ENCODE measurements at places on chromosomes 7 and 10. TPM values are rescaled to one million over a fixed set of nuclear protein-coding genes. Genes with fewer than 3 reads are reported as not detected.

The UNCX gene
- total RNA-seq: not detected

GRCh38 chr10:106819490-106819889 lies 345.0 kb downstream of the SORCS1 start:
- DNase-seq: no peak

DNA sequence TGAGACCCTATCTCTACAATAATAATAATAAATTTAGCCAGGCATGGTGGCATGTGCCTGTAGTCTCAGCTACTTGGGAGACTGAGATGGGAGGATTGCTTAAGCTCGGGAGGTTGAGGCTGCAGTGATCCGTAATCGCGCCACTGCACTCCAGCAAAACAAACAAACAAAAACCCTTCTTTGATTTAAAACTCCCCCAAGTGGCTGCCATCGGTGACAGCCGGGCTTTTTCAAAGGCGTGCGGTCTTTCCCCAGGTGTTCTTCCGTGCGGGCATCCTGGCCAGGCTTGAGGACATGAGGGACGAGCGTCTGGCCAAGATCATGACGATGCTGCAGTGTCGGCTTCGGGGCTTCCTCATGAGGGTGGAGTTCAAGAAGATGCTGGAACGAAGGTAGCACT lies 1.9 kb upstream of the MYH16 start:
- DNase-seq: no peak

The PDZD7 gene
- 0.72 TPM for total RNA-seq

GRCh38 chr7:41052736-41053135 lies 650.2 kb downstream of the INHBA start:
- no peak for DNase-seq

- DNase-seq: no peak
These were observed 21.7 kb upstream of the ADRB1 start for GRCh38 chr10:114021717-114022680.

The GDF10 gene
- under 0.01 TPM for total RNA-seq

- DNase-seq: no peak
These were observed 108.9 kb upstream of the PDCD4 start for GRCh38 chr10:110762849-110763211.

GRCh38 chr10:48934672-48935501 lies 4.8 kb downstream of the LRRC18 start:
- peak; percentile 66 for DNase-seq

DNA sequence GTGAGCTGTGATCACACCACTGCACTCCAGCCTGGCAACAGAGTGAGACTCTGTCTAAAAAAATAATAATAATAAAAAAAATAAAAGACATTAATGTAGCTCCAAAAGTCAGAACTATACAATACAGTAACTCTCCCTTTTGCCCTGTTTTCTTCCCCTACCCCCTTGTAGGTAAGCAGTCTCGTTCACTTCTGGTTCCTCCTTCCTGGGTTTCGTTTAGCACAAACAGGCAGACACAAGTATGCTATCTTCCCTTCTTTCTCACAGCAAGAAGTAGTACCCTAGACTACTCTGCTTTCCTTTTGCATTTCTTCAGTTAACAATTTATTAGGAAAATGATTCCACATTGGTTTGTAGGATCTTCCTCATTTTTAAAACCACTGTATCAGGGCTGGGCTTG lies 33.1 kb downstream of the PDSS1 start:
- no peak for DNase-seq

The PON1 gene
- total RNA-seq: not detected

The AKR1C8 gene
- total RNA-seq: not detected

The TMEM130 gene
- total RNA-seq: 1.1 TPM

- peak; percentile 89 for DNase-seq
These were observed 77.8 kb upstream of the ATP6V0A4 start for GRCh38 chr7:138875794-138876193.

DNA sequence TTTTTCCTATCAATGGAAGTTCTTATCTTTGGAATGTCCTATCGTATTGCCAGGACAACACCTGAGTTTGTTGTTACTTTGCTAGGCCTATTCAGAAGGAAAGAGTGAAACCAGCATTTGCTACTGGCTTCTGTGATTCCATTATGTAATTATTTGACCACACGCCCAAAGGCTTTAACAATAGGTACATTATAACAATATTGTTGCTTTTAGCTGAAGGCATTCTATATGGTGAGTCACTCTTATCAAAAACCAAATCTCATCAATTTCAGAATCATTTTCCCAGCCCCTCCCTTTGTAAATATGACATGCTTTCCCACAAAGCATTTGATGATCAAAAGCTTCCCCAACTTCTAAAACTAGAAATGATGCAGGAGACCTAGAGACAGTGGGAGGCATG lies 294.4 kb upstream of the NEBL start:
- no peak for DNase-seq

DNA sequence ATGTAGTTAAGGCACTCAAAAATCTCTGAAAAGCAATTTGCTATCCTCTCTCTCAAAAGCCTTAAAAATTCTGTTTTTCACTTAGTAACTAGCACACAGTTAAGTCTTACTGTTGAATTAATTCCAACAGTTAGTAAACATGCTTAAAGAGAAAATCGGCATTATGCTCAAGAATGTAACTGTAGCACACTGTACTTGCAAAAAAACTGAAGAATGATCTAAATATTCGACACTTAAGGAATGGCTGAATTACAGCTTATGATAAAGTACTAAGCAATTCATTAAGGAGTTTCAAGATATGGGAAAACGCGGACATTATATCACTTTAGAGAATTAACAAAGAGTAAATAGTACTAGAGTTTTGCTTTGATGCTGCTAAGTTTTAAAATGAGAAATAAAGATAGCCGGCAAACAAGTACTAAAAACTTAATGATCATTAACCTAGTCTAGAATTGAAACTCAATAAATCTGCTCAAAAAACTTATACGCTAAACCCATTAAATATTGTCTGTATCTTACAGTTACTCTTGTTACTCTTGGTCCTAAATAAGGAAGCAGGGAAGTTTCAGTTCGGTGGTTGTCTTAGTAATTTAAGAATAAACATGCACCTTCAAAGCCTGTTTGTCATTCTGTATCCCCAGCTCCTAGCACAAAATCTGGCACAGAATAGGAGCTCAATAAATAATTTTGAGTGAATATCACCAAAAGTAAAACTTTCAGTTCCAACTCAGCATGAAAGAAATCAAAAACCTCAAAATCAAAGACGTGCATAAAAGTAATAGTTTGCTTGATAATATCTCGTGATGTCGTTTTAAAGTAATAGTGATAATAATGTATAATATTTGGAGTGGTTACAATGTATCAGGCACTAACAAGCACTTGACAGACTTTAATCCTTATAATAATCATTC lies 1.2 kb downstream of the TRDMT1 start:
- no peak for DNase-seq

DNA sequence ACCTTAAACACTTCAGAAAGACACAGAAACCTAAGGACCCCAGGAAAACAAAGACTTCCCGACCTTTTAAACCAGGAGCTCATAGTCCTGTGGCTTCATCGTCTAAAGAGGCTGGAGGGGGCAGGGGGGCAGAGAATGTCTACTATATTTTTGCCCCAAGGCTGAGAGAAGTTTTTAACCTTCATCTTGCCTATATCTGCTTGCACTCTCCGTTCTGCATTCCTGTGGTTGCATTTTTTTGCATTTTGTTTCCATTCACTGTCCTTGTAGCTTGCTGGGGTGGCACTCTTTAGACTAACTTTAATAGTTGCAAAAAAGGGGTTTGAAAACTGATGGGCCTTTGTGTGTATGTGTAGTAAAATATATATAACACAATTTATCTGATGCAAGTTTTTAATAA lies 23.7 kb downstream of the PRKAR2B start:
- no peak for DNase-seq

GRCh38 chr7:148437043-148437442 lies 153.5 kb upstream of the C7orf33 start:
- no peak for DNase-seq

DNA sequence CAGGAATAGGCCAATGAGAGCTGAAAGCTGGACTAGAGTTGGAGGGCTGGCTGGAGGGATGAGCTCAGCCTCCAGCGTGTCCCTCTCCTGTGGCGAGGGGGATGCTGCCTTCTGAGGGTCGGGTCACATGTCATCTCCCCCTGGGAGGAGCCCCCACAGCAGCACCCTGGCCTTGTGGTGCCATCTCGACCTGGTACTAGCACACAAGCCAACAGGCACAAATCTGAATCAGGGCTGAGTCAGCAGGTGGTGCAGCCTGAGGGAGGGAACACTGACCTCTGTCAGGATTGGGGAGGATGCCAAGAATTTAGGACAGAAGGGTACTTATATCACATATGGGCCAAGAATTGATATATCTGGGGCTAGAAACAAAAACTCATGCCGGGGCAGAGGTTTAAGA lies 280.4 kb downstream of the CELF2 start:
- DNase-seq: no peak

The OR13A1 gene
- under 0.01 TPM for total RNA-seq

GRCh38 chr7:131765575-131765974 lies 209.1 kb upstream of the PODXL start:
- no peak for DNase-seq

- DNase-seq: no peak
These were observed 817.9 kb downstream of the DNAJB9 start for GRCh38 chr7:109387530-109387929.
